Fibroblast of gingiva (primary cell): ENCODE measurements at places on chromosomes 12 and 14.
A peak's percentile ranks its signal among the peaks of the same experiment; 100 is the strongest.

GRCh38 chr12:65529106-65529505, 250.6 kb downstream of the MSRB3 start:
- no peak for DNase-seq

GRCh38 chr12:45681465-45681864, 48.0 kb upstream of the ARID2 start:
- no peak for DNase-seq

DNA sequence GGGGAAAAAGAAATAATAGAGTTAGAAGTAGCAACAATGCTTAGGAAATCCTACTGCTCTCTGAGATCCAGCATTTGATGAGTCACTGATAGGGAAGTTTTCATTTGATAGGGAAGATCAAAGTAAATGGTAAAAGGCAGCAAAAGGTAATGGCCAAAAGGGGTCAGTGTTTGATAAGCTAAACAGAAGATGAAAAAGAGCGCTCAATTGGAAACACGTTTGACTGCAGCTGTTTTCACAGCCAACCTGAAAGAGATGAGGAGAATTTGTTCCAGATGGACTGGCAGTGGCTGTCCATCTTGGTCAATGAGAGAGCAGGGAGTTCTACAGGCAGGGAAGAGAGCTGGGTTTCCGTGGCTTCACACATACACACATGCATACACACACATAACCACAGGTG, 264.2 kb downstream of the TMEM132C start:
- DNase-seq: no peak

DNA sequence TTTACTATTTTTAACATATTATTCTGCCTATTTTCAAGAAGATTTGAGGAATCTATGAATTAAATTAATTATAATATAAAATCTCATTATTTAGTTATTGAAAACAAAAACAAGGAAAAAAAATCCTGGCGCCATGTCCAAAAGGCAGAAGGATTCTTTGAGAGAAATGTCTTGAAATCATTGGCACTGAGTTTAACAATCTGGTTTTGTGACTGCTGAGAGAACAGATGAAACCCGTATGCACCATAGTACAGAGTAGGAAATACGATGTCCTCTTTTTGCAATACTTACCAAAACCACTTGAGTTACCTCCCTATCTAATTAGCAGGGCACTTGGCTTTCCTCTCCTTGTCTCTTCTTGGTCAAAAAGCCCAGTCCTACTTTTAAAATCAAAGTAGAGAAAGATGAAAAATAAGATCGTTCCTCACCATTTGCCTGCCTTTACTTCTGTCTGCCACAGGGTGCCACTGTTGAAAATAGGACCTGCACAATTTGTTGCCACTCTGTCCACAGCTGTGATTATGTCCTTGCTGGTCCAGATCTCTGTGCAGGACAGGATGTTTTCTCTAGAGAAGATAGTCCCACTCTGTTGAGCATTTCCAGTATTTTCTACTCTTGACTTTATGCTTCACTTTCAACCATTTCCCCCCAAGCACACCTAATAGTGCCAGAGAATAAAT, 179.7 kb downstream of the PDZRN4 start:
- DNase-seq: no peak

DNA sequence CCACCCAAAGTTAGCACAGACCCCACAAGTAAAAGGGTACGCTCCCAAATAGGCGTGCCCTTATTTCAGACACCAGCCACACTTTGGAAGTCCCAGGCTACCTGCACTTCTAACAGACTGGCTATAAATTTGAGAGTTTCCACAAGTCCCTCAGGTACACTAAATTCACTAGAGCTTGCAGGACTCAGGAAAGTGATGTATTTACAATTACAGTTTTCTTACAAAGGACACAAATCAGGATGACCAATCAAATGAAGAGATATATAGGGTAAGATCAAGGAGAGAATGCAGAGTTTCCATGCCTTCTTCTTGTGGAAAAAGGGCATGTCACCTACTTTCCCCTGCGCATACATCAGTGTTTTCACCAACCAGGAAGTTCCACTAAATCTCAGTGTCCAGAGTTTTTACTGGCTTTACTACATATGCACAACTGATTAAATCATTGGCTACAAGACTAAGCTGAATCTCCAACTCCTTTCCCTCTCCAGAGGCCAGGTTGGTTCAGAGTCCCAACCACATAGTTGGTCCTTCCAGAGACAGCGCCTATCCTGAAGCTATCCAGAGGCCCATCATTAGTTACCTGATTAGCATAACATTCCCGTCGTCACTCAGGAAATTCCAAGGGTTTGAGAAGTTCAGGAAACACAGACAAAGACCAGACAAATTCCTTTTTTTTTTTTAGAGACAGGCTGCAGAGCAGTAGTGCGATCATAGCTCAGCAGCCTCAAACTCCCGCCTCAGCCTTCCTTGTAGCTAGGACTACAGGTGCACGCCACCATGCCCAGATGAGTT, 84.2 kb downstream of the DENND5B start:
- no peak for DNase-seq

- DNase-seq: no peak
Measured at GRCh38 chr12:52953181-52953841, 4.4 kb downstream of the KRT18 start.

GRCh38 chr12:52689936-52690335, 9.7 kb upstream of the KRT1 start:
- DNase-seq: no peak

- DNase-seq: no peak
Measured at GRCh38 chr12:47770086-47770726, 2.8 kb upstream of the SLC48A1 start.

DNA sequence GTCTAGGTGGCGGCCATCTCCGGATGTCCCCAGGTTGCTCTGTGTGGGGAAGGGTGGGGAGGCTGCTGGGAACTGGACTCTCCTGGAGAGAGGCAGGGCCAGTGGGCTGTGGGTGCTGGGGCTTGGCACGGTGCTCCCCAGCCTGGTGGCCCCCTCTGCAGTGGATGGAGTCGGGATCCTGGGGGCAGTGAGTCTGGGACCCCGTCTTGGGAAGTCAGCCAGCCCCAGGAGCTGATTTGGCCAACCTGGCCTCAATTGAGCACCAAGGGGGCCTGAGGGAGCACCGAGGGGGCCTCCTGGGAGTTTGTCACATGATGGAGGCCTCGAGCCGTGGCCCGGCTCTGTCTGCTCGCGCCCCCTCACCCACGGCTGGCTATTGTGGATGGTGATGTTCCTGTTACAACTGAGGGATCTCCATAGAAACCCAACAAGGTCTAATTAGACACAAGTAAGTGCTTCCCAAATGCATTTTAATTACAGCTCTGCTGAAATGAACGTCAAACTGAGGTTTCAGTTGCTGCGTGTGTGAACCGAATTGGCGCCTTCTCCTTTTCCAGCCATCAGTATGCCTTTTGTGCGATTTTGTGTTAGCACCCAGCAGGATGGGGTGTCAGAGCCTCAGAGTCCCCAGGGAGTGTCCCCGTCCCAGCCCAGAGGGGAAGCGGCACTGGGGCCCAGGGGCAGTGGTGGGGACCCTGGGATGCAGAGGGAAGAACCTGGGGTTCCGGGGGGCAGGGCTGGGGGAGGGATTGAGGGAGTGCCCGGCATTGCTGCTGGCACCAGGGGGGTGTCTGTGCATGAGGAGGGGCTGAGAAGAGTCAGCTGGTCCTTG, 71.8 kb downstream of the KIF26A start:
- DNase-seq: no peak

GRCh38 chr12:71950404-71950803, 11.8 kb downstream of the TPH2 start:
- no peak for DNase-seq

- peak; percentile 39 for DNase-seq
Measured at GRCh38 chr12:109137055-109137454, 20.7 kb downstream of the ACACB start.

- DNase-seq: no peak
Measured at GRCh38 chr12:42468921-42469320, 120.6 kb downstream of the PRICKLE1 start.

DNA sequence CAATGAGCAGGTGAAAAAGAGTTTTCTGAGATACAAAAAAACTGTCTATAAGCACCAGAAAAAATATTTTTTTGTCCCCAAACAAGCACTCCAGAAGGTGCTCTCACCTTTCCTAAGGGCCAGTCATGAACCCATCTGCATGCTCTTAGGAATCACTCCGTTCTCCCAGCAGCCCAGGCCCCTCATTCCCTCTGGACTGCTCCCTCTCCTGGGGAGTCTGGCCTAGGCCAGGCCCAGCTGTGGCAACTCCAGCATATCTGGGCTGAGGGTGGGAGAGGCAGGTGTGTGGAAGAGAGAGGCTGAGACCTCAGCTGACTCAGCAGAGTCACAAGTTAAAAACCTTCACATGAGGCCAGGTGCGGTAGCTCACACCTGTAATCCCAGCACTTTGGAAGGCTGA, 54.6 kb downstream of the TRAFD1 start:
- DNase-seq: no peak

- DNase-seq: no peak
Measured at GRCh38 chr12:93829016-93829415, 151.8 kb downstream of the CRADD start.

GRCh38 chr14:101088714-101089113, 185.2 kb upstream of the RTL1 start:
- no peak for DNase-seq

DNA sequence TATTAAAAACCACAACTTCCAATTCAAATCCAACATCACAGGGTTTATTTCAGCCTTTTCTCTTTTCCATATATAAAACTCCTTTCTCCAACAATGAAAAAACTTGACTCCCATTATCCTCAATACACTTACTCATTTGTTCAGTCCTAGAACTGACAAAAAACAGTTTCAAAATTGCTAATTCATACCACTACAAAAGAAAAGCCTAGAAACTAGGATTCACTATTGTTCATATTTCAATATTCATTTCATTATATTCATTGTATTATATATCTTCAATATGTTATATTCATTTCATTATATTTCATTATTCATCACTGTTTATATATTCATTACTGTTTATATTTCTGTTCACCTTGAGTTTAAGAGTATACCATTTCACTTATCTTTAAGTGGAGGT, 85.8 kb downstream of the NUMB start:
- no peak for DNase-seq

DNA sequence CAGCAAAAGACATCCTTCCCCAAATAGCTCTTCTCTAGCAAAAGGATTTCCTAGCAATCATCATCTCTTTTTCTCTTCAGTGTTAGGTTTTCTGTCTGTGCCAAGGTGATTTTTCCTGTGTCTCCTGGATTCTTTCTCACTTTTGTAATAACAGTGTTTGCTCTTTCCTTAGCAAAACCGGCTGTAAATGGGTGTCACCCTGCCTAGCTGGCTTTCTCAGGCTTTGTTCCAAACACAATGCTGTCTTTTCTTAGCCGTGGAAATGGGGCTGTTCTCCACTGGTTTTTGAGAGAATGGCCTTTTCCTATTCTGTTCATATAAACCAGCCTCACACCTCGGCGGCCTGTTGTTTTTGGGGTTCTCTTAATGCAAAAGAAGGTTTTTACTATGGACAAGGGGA, 21.9 kb downstream of the JDP2 start:
- no peak for DNase-seq

GRCh38 chr14:62602712-62603111, 442.5 kb downstream of the KCNH5 start:
- no peak for DNase-seq

DNA sequence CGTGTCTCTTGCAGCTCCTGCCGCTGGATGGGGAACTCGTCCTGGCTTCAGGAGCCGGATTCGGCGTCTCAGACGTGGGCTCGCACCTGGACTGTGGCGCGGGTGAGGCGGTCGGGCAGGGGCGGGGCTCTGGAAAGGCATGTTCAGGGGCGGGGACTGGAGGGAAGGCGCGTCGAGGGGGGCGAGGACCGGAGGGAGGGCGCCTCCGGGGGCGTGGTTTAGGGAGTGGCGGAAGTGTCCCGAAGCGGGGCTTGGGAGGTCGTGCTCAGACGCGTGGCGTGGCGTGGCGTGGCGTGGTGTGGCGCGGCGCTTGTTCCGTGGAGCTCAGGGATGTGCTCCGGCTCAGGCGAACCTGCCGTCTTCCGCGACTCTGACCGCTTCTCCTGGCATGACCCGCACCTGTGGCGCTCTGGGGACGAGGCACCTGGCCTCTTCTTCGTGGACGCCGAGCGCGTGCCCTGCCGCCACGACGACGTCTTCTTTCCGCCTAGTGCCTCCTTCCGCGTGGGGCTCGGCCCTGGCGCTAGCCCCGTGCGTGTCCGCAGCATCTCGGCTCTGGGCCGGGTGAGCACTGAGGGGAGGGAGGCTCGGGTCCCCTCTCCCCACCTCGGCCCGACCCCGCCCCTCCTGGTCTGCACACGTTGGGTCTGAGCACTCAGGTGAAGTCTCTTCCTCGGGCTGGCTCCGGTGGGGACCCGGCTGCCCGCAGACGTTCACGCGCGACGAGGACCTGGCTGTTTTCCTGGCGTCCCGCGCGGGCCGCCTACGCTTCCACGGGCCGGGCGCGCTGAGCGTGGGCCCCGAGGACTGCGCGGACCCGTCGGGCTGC, 6.2 kb downstream of the AMN start:
- DNase-seq: no peak

DNA sequence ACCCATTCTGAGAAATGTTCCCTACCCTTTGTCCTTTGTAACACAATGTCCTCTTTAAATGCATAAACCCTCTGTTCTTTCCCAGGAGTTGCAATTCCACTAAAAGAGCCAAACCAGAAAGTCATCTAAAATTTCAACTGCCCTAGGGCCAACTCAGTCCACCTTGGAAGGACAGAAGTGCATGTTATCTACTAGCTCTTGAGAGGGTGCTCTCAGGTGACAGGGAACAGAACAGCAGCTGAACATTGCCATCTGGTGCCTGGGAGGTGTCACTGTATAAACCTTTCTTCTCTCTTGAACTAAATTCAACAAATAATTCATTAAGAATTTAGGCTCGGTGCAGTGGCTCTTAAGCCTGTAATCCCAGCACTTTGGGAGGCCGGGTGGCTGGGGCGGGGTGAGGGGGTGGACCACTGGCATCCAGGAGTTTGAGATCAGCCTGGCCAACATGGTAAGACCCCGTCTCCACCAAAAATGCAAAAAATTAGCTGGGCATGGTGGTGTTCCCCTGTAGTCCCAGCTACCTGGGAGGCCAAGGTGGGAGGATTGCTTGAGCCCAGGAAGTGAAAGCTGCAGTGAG, 10.3 kb upstream of the FERMT2 start:
- DNase-seq: peak; percentile 58

GRCh38 chr12:94930216-94930654, 73.3 kb downstream of the NDUFA12 start:
- DNase-seq: no peak

GRCh38 chr12:8226355-8226754, 1.1 kb downstream of the FAM90A1 start:
- no peak for DNase-seq
